Large intestine (tissue), 12 donors: ENCODE measurements at places on chromosomes 4 and X. TPM values are rescaled to one million over a fixed set of nuclear protein-coding genes. Genes with fewer than 3 reads are reported as not detected.

The OTUD5 gene
- 46.9 TPM for polyA plus RNA-seq

The FGFR3 gene
- polyA plus RNA-seq = 228 TPM

The YY2 gene
- 2.8 TPM for polyA plus RNA-seq

GRCh38 chr4:53932796-53933610 is 131.4 kb downstream of the CHIC2 start:
- no peak for DNase-seq
- H3K27me3 ChIP-seq = peaks cover 5% of the 10 kb centered on the region
- no peak overlapping the region for H3K27ac ChIP-seq
- H3K36me3 ChIP-seq = no peaks in the 10 kb centered on the region
- H3K4me3 ChIP-seq = no peak overlapping the region
- H3K4me1 ChIP-seq = no peaks in the 10 kb centered on the region

GRCh38 chr4:110306303-110306702 is 107.9 kb upstream of the ELOVL6 start:
- no peaks in the 10 kb centered on the region for H3K4me1 ChIP-seq
- no peaks in the 10 kb centered on the region for H3K36me3 ChIP-seq
- DNase-seq = no peak
- no peaks in the 10 kb centered on the region for H3K27me3 ChIP-seq
- no peak overlapping the region for H3K4me3 ChIP-seq

DNA sequence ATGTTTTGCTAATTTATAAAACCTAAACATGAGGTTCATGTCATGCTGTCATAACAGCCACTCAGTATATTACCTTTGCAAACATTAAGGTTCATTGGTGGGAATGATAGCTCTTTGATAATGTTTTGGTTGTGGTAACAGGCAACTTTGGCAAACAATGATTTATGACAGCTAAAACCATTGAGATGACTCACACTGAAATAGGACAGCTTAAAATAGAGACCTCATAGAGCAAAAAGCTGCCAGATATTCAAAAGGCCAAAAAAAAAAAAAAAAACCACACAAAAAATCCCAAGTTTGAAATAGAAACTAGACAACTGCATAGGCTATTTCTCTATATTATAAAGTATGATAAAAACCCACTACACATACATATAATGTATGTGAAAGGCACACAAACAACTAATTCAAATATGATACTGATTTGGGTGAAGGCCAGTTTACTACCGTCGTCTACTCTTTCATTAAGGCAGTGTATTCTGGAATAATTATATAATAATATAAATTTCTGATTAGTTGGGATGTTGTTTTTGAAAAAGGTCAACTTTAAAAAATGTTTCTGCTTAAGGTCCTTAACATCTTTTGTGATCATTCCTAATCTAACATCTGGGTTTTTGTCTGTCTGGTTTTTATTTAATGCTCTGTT is 646.0 kb upstream of the PITX2 start:
- H3K27ac ChIP-seq = no peak overlapping the region
- no peaks in the 10 kb centered on the region for H3K36me3 ChIP-seq
- H3K4me1 ChIP-seq = no peaks in the 10 kb centered on the region
- peaks cover 7% of the 10 kb centered on the region for H3K27me3 ChIP-seq

DNA sequence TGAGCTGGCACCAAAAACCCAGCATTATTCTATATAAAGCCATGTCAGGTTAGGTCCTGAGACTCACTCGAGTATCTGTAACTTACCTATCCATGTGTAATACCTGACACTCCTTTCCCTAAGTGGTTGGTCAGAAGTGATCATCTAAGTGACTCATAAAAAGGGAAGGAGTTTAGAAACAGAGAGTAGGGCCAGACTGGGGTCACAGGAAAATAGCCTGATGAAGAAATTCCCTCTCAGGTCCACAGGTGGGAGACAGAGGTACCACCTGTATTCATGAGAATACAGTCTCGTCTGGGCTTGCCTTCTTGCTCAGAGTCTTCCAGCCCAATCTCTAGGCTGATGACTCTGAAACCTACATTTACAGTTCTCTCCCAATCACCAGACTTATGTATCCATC is 161.8 kb upstream of the MAP3K15 start:
- DNase-seq = no peak
- H3K27ac ChIP-seq = no peak overlapping the region
- H3K27me3 ChIP-seq = no peaks in the 10 kb centered on the region
- no peaks in the 10 kb centered on the region for H3K36me3 ChIP-seq
- no peak overlapping the region for H3K4me3 ChIP-seq

- no peak overlapping the region for H3K27ac ChIP-seq
- no peak for DNase-seq
- no peaks in the 10 kb centered on the region for H3K27me3 ChIP-seq
- H3K4me3 ChIP-seq = no peak overlapping the region
- H3K36me3 ChIP-seq = no peaks in the 10 kb centered on the region
- H3K4me1 ChIP-seq = no peaks in the 10 kb centered on the region
These were observed 207.0 kb downstream of the IDS start for GRCh38 chrX:149298111-149298510.

DNA sequence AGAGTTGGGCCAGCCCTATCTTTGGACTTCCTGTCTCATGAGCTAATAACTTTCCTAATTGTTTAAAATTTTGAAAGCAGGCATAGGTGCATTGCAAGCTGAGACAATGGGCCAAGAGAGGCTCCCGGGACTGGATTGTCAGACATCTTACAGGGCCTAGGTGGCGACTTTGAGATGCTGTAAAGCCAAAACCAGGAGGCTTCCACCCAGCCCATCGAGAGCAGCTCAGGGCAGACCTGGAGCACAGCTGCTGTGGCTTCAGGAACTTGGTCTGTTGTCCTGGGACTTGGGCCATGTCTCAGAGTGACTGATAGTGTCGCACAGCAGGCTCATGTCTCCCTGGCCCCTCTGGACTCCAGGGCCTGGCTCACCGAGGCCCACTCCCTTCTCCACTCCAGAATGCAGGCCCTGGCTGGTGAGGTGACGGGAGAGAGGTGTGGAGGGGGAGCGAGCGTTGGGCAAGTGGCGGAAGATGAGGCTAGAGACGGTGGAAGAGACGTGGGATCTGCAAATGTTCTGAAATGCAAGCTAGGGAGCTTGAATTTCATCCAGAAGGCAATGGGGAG is 24.1 kb upstream of the MTM1 start:
- H3K27ac ChIP-seq = no peak overlapping the region
- no peak overlapping the region for H3K4me3 ChIP-seq
- no peaks in the 10 kb centered on the region for H3K27me3 ChIP-seq
- no peak for DNase-seq
- H3K36me3 ChIP-seq = no peaks in the 10 kb centered on the region

DNA sequence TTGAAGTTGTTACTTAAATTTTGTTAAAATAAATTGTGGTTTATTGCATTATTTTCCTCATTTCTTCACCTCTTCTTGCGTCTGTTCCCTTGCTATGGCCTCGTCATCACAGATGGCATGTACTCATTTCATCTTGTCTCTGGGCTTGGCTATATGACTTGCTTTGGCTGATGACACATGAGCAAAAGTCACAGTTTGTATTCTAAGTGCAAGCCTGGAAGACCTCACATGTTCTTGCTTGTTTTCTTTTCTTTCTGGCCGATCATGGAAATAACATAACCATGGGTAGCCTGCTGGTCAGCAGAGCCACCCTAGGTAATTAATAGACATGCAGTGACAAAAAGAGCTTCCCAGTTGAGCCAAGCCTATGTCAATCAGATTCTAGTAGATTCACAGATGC is 527.9 kb downstream of the SPRY1 start:
- H3K27ac ChIP-seq = no peak overlapping the region
- no peak overlapping the region for H3K4me3 ChIP-seq
- peaks cover 2% of the 10 kb centered on the region for H3K36me3 ChIP-seq
- no peaks in the 10 kb centered on the region for H3K4me1 ChIP-seq
- no peaks in the 10 kb centered on the region for H3K27me3 ChIP-seq

The ASMT gene
- polyA plus RNA-seq = not detected

DNA sequence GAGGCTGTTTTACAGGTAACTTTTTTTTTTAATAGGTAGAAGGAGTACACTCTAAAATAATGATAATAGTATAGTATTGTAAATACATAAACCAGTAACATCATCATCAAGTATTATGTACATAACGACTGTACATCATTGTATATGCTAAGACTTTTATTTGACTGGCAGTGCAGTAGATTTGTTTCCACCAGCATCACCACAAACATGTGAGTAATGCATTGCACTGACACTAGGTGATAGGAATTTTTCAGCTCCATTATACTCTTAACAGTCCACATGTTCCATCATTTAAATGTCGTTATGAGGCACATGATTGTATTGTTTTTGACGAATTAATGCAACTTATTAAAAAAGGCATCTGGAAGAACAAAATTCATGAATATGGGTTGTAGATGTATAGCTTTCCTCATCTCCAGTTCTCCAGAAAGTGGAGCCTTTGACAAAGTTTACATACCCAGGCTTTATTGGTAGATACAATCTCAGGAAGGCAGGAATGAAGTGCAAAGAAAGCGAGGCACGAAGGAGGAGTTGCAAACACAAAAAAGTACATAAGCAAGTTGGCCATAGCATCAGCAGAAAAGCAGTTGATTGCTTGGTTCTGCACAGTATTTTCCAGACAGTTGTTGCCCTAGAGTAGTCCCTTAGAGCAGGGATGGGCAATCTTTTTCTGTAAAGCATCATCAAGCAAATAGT is 336.9 kb upstream of the NR3C2 start:
- no peak overlapping the region for H3K27ac ChIP-seq
- DNase-seq = no peak
- H3K27me3 ChIP-seq = no peaks in the 10 kb centered on the region
- H3K4me1 ChIP-seq = no peaks in the 10 kb centered on the region
- no peaks in the 10 kb centered on the region for H3K36me3 ChIP-seq

- no peaks in the 10 kb centered on the region for H3K36me3 ChIP-seq
- H3K27me3 ChIP-seq = no peaks in the 10 kb centered on the region
- no peak overlapping the region for H3K27ac ChIP-seq
These were observed 443.9 kb upstream of the INTU start for GRCh38 chr4:127188847-127189246.
